ENCODE measurements at places on chromosomes 4 and X.

- DNase-seq = no peak
These were observed 62.7 kb downstream of the TRIM2 start for GRCh38 chr4:153266988-153267387.

- no peak for DNase-seq
These were observed 124.5 kb downstream of the CHM start for GRCh38 chrX:85922821-85923220.

GRCh38 chr4:139333046-139333445 is 30.8 kb upstream of the NDUFC1 start:
- no peak for DNase-seq

- DNase-seq = no peak
These were observed 195.7 kb upstream of the ANK2 start for GRCh38 chr4:112853662-112854256.

DNA sequence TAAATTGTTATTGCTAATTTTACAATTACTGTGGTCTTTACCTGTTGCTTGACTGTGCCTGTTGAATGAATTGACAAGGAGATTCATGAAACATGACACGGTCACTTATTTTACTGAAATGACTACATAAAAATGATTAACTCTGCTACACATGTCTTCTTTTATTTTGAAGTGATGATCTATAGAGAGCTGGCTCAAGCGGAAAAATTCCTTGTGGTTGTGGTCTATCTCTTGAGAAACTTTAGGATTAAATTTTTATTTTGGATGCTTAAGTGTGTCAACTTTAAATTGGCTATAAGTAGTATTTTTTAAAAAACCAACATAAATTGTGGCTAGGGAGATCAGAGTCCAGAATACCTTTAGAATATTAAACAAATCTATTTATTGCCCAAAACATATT is 131.8 kb upstream of the PITX2 start:
- DNase-seq = no peak

- no peak for DNase-seq
These were observed 34.7 kb downstream of the RLIM start for GRCh38 chrX:74579597-74580198.

- no peak for DNase-seq
These were observed 4.5 kb downstream of the DDX3X start for GRCh38 chrX:41338436-41338835.

- no peak for DNase-seq
These were observed 398.3 kb upstream of the FAM47C start for GRCh38 chrX:36609616-36610585.

- no peak for DNase-seq
These were observed 67.4 kb downstream of the EMCN start for GRCh38 chr4:100450449-100450848.

- no peak for DNase-seq
These were observed 38.2 kb downstream of the CHST7 start for GRCh38 chrX:46611658-46612362.

DNA sequence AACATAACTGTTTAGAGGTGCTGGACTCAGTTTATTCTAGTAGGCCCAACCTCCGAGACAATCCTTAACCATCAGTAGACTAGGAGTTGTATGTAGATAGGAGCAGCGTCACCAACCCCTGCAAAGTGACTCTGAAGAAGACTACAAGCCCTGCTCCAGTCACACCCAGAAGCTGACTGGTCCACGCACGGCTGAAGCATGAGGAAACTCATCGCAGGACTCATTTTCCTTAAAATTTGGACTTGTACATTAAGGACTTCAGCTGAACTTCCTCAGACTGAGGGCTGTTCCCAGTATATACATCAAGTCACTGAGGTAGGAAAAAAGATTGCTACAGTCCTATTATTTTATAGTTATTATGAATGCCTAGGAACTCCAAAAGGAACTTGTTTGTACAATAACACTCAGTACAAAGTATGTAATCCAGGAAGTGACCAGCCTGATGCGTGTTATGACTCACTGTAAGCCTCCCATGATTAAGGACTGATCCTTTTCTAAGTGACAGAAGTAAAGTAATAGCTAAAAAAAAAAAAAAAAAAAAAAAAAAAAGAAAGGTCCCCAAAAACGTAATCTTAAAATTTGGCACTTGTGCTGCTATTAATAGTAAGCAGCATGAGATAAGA is 41.6 kb upstream of the UGT2B7 start:
- no peak for DNase-seq

- no peak for DNase-seq
These were observed 37.5 kb downstream of the PIGG start for GRCh38 chr4:536351-536972.

DNA sequence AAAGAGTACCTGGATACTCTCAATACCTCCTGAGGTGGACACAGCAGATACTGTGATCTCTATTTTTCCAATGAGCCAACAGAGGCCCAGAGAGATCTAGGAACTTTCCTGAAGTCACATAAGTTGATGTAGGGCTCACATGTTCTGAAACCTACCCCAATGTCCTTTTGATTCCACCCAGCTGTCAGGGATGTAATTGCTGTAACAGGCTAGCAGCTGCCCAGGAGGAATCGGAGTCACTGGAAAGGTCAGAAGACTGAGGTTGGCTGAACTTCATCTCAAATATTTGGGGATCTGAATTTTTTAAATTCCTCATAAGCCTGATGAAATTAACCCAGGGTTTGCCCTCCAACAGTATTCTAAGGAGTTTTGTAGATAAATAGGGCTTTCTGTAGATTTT is 52.5 kb upstream of the PROM1 start:
- DNase-seq = no peak

DNA sequence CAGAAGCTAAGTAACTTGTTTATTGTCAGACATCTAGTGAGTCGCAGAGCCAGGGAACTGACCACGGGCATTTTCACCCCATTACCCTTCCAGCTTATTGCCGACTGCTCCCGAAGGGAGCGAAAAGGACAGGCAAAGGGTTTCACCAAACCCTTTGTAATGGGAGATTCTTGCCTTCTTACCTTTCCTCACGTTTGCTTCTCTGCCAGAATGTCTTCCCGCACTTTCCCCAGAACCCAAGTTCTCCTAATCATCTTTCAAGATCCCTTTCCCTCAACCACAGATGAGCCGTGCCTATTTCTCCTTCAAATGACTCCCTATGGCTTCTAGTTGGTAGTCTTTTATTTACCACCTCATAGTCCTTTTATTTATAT is 520 bp upstream of the SRP72 start:
- DNase-seq = no peak

DNA sequence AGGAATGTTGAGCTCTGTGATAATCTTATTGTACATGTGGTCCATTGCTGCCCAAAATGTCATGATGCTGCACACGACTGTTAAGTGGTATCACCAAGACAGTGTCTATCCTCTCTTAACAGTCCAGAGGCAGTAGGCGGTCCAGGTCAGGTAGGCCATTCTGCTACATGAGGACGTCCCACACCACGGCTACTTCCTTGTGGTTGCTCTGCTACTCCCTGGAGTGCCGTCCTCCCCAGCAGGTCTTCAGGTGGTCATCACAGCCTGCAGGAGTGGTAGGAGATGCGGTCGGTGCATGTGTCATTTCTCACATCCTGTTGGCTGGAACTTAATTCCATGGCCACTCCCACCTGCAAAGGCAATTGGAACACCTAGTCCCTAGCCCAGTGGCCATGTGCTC is 11.5 kb upstream of the STK32B start:
- DNase-seq = no peak

GRCh38 chr4:86043755-86044592 is 315.9 kb downstream of the MAPK10 start:
- peak; percentile 48 for DNase-seq

DNA sequence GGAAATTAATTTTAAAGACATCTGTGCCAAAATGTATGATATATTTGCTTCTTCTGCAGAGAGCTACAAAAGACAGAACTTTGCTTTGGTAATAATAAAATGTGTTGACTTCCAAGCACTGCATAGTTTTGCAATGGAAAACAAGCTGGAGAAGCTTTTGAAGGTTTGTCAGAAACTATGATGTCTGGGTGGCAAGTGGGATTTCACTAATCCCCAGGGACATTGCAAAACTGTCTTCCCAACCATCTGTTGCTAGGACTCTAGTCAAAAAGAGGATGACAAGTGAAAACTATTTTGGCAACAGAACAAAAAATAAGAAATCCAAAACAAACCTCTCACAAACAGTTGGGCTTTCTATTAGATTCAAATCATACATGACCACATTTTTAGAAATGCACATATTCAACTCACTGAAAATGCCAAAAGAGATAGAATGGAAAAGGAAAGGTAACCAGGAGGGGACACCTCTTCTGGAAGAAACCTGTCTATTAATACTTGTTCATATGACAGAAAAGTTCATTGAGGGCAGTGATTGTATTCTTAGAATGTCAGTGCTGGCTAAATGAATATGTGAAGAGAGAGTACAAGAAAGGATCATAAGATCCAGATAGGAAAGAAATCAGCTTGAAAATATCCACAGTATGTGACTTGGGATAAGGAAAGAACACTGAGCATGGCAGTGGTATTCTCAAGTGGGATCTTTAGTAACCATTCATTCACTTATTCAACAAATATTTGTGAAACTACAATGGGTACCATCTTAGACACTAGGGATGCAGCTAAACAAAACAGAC is 228.0 kb downstream of the RASL11B start:
- no peak for DNase-seq

- DNase-seq = no peak
These were observed 20.0 kb downstream of the NDP start for GRCh38 chrX:43953218-43953617.

DNA sequence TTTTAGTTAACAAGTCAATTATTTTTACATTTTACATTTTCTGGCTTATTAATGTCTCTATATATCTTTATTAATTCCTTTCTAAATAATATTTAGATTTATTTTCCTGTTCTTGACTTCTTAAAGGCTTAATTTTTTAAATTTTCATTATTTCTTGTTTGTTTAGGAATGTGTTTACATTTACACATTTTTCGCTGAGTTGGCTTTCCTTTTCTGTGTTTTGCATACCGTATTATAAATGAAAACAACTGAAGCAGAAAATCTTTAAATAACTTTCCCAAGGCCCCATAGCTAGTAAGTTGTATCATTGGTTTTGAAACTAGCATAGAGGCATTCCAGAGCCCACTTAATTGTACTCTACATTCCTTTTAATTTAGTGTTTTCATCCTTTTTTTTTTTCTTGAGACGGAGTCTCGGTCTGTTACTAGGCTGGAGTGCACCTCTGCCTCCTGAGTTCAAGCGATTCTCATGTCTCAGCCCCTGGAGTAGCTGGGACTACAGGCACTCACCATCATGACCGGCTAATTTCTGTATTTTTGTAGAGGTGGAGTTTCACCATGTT is 261.6 kb downstream of the IQCM start:
- no peak for DNase-seq

DNA sequence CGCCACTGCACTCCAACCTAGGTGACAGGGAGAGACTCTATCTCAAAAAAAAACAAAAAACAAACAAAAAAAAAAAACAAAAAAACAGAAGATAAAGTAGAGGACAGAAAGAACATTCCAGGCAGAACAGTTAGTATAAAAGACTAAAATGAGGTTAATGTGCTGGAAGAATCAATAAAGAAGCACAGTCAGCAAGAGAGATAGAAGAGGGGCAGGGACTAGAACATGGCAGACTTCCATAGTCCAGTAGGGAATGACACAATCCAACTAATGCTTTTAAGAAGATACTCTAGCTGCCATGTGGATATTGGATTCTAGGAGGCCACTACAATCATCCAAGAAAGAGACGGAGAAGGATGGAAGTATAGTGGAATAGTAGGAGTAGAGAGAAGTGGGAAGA is 11.6 kb downstream of the ADGRG2 start:
- no peak for DNase-seq
